Activated CD4-positive, alpha-beta T cell treated with anti-CD3 and anti-CD28 coated beads, Interleukin-2, Interleukin-4, amounts not matched to agents 100 ng/mL and 50 ng/mL, durations not matched to agents 16 hours and 8 hours (primary cell): ENCODE measurements at places on chromosomes 7 and 10.

- DNase-seq, result no peak
Observed at GRCh38 chr10:36468620-36469019, 656.8 kb upstream of the ANKRD30A start.

- no peak for DNase-seq
Observed at GRCh38 chr10:118966076-118966849, 63.3 kb upstream of the NANOS1 start.

GRCh38 chr7:67754651-67755050 is 758.0 kb downstream of the TYW1 start:
- DNase-seq, result no peak

- no peak for DNase-seq
Observed at GRCh38 chr7:14851610-14852009, 50.9 kb downstream of the DGKB start.

DNA sequence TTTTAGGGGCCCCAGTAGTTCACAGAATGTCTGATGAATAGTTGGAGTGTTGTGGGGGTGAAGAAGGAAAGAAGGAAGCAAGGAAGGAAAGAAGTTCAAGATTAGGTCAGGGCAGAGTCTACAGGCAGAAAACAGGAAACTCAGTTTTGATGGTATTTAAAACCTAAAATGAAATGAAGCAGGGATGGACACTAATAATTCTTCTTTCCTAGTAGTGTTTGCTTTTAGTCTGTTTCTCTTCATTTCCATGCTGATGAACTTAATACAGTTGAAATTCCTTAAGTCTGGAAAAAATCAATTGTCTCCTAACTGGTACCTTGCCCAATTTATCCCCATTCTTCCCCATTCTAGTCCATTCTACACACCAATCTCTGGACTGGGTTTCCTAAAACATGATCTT is 59.0 kb upstream of the GSAP start:
- DNase-seq, result no peak

DNA sequence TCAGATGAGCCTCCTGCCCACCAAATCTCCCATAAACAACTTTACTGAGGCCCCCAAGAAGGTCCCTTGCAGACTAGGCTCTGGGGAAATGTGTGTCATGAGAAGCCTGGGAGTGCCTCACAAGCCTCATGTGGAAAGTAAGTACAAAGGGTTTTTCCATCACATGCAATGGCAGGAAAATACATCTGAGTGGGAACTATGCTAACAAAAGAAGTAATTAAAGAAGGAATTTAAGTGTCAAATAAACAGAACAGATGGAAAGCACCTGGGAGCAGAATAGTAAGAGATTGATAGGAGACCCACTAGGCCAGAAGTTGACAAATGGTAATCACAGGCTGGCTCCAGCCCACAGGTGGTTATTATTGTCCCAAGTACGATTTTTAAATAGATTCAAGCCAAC is 20.5 kb downstream of the GSAP start:
- no peak for DNase-seq

GRCh38 chr7:140650367-140650766 is 9.8 kb upstream of the DENND2A start:
- DNase-seq, result no peak

DNA sequence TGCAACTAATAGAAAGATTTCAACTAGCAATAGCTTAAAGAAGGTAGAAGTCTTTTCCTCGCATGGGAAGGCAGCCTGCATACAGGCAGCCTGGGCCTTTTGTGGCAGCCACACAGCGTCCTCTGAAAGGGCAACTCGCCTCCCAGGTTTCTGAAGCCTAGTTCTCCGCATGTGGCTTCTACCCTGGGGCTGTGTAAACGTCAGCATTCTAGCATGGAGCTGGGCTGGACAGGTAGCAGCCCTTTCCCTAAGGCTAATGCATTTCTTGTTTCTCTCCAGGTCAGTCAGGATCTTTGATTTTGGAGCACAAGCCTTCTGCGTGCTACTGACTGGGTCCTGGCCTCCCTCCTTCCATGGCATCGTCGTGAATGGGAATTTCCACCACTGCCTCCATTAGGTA is 23.8 kb upstream of the SEC61G start:
- DNase-seq, result no peak

GRCh38 chr7:75946207-75946855 is 31.4 kb downstream of the POR start:
- DNase-seq, result no peak

- no peak for DNase-seq
Observed at GRCh38 chr7:78301407-78301806, 502.8 kb downstream of the PHTF2 start.
